ENCODE measurements at places on chromosomes 2 and 18.

DNA sequence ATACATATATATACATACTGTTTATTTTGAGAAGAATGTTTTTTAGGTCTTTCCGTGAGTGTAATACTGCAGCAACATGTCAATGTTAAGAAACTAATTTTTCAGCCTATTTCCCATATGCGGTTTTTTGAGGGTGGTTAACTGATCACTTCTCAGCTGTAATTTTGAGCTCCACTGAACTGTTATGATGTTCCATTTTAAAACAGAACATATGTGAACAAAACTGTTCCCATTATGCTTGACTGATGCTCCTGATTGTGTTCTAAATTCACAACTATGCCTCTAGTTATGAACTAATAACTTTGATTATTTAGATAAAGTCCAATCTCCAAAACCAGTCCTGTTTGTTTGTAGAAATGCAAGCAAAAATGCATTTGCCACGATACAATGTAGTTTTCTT lies 511.2 kb upstream of the FSIP2 start:
- no peak for DNase-seq

DNA sequence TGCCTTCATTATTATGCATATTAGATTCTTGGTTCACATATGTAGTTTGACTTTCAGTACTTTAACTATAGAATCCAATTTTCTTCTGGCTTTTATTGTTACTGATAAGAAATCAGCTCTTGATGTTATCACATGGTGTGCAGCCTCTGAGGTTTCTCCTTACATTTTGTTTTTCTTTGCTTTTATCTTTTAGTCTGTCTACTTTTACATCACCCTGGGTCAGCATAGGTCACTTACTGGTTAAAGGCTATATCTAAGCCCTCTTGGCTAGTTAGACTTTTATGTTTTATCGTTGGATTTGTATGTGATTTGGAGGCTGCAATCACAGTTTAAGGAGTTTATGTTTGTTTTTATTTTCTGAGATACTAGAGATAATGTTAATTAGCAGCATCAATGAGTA lies 187.2 kb upstream of the NOL4 start:
- DNase-seq, result no peak

GRCh38 chr2:99487906-99488305 lies 1.9 kb downstream of the REV1 start:
- no peak for DNase-seq

- peak; percentile 94 for DNase-seq
Measured at GRCh38 chr2:69298261-69298660, 88.8 kb downstream of the GFPT1 start.

- no peak for DNase-seq
Measured at GRCh38 chr2:221981912-221982470, 316.8 kb downstream of the PAX3 start.

GRCh38 chr18:777021-777420 lies 35.0 kb downstream of the YES1 start:
- peak; percentile 4 for DNase-seq

- DNase-seq, result peak; percentile 22
Measured at GRCh38 chr2:9428965-9429577, 5.6 kb downstream of the CPSF3 start.

GRCh38 chr2:10471046-10471571 lies 23.0 kb upstream of the ODC1 start:
- no peak for DNase-seq

- DNase-seq, result no peak
Measured at GRCh38 chr2:25042321-25043240, 705 bp downstream of the EFR3B start.

GRCh38 chr2:40487602-40488001 lies 35.7 kb upstream of the SLC8A1 start:
- no peak for DNase-seq

- no peak for DNase-seq
Measured at GRCh38 chr2:101002562-101003277, 631 bp downstream of the RPL31 start.

GRCh38 chr2:108944601-108945331 lies 44.3 kb downstream of the EDAR start:
- no peak for DNase-seq

DNA sequence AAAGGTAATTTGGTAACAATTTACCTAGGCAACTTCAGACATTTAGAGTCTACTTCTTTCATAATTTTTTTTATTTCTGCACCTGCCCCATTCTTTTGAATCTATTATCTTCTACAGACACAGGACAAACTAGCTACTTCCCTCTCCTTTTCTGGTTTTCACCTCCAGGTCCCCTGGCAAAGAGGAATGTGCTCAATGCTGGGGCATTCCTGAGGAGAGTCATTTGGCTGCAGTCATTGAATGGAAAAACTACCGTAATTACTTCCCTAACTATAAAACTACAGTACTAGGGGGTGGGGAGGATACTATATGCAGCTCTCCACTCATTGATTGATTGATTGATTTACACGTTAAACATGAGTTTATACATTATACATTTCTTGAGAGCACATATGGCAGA lies 11.2 kb upstream of the ARHGAP28 start:
- no peak for DNase-seq

DNA sequence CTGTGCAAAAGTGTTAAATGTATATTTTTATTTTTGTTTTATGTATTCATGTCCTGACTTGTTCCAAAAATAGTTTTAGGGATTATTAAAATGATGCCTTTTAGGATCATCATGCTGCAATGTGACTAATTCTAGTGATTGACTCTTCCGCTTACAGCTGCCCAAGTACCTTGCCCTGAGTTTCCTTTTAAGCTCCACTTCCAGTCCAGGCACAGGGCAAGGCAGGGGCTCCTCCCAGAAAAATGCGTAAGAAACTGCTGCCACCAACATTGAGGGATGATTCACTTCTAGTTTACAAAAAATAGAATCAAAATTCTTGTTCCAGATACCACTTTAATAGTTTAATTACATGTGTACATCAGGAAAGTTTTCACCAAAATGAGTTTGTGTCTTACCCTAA lies 116.4 kb downstream of the IRS1 start:
- DNase-seq, result peak; percentile 97

DNA sequence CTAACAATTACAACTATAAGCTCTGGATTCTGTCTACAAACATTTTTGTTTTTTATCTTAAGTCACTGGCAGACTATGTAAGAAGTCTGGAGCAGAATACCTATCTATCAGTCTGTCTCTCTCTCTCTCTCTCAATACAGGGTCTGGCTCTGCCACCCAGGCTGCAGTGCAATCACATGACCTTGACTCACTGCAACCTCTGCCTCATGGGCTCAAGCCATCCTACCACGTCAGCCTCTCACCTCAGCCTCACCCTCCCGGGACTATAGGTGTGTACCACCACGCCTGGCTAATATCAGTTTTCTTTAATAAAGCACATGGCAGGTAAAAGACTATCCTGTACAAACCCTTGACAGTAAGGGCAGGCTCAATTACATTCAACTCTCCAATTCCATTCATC lies 96.9 kb downstream of the OSBPL1A start:
- peak; percentile 34 for DNase-seq

DNA sequence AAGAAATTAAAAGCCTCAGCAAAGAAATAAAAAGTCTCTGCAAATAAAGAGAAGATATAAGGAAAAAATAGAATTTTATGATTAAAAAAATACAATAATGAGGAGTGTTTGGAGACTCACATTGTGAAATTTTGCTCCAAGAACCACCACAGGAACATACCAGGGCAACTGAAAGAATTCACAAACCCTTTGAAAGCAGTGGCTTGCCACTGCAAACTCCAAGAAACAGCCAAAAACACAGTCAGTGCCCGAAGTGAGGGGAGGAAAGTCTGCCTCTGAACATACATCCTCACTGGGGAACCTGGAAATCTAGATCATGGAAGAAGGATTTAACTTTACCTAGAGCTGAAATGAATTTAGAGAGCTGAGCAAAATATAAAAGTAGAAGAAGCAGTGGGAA lies 33.1 kb downstream of the EVA1A start:
- DNase-seq, result no peak

DNA sequence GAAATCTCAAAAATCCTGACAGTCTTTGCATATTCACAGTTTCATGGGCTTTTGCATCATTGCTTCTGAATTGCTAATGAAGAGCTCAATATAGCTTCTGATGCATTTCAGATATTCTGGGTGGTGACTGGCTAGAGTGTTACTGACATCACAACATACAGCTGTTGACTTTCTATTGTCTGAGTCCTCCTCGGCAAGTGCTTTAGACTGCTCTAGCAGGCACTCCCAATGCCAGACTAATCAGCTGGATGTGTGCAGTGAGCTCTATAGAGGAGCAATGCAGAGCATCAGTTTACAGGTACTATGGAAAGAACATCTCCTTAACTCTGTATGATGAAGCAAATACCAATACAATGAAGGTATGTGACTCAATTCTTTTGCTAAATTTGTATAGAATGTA lies 54.9 kb downstream of the R3HDM1 start:
- DNase-seq, result peak; percentile 22

DNA sequence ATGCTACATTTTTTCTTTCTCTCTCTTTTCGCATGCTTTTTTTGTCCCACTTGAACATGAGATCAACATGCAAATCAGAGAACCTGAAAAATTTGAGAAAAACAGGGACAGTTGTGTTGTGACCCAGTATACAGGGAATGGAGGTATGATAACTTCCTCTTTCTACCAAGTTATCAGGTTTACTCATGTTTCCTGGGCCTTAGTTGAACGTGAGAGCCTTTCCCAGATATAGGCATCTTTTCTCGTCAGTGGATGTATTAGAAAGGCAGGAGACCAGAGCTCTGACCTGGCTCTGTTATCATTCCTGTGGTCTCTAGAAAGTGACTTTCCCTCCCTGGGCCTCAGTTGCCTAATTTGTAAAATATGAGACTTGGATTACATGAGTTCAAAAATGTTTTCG lies 30.1 kb upstream of the FAM117B start:
- no peak for DNase-seq
